ENCODE measurements at places on chromosomes 1 and 21.

DNA sequence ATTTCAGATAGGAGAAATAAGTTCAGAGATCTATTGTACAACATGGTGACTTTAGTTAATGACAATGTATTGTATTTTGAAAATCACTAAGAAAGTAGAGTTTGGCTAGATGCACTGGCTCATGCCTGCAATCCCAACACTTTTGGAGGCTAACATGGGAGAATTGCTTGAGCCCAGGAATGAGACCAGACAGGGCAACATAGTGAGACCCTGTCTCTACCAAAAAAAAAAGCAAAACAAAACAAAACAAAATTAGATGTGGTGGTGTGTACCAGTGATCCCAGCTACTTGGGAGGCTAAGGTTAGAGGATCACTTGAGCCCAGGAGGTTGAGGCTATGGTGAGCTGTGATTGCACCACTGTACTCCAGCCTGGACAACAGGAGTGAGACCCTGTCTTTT is 27.2 kb downstream of the IVNS1ABP start:
- no peaks in the 10 kb centered on the region for H3K27me3 ChIP-seq
- DNase-seq, result no peak
- peaks cover 19% of the 10 kb centered on the region for H3K4me1 ChIP-seq
- H3K4me3 ChIP-seq, result no peak overlapping the region

GRCh38 chr1:157136133-157136532 is 2.1 kb downstream of the ETV3 start:
- H3K4me1 ChIP-seq, result peaks cover 74% of the 10 kb centered on the region
- H3K27ac ChIP-seq, result peak overlapping the region; percentile 84
- peaks cover 67% of the 10 kb centered on the region for H3K36me3 ChIP-seq

- H3K4me1 ChIP-seq, result no peaks in the 10 kb centered on the region
- no peaks in the 10 kb centered on the region for H3K36me3 ChIP-seq
- no peaks in the 10 kb centered on the region for H3K27me3 ChIP-seq
Observed at GRCh38 chr1:107659961-107660360, 305.0 kb downstream of the VAV3 start.

- H3K4me3 ChIP-seq, result no peak overlapping the region
- peaks cover 6% of the 10 kb centered on the region for H3K27me3 ChIP-seq
- DNase-seq, result no peak
- H3K4me1 ChIP-seq, result peaks cover 10% of the 10 kb centered on the region
- H3K36me3 ChIP-seq, result no peaks in the 10 kb centered on the region
Observed at GRCh38 chr1:78834201-78834741, 172.3 kb downstream of the ADGRL4 start.

DNA sequence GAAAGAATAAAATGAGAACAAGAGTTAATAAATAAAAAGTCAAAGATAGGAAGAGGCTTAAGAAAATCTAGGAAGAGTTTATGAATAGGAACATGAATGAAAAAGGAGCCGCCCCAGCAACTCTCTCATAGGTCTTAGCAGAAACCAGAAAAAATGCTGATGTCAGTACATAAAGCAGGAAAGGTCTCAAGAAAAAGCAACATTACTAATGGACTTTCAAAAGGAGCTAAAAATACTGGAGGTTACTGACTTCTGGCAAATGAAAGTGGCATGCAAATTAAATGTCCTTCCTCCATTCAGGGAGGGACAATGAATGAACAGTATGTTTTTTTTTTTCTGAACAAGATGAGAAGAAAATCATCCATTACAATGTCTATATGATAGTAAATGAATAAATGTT is 387.6 kb downstream of the BRINP2 start:
- DNase-seq, result no peak
- no peak overlapping the region for H3K27ac ChIP-seq
- no peaks in the 10 kb centered on the region for H3K27me3 ChIP-seq
- no peaks in the 10 kb centered on the region for H3K4me1 ChIP-seq
- no peak overlapping the region for H3K4me3 ChIP-seq

DNA sequence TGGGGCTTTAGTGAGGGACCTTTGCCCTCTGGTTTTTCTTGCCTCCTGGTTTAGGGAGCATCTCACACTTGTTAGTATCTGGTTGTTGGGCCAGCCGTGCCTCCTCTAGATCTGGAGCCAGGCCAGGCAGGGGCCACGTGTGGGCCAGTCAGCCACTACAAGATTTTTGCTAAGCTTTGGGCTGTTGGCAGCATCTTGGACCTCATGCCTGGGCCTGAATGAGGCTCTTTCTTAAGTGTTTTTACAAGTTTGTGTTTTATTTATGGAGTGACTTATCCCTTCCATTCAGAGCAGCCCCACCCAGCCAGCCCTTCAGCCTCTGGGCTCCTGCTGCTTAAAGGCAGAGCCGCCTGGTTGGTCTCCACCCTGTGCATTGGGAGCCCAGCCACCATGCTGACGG is 1.6 kb upstream of the SH3BGRL3 start:
- peak overlapping the region; percentile 41 for H3K4me3 ChIP-seq
- H3K27ac ChIP-seq, result peak overlapping the region; percentile 97
- H3K36me3 ChIP-seq, result peaks cover 69% of the 10 kb centered on the region
- DNase-seq, result no peak
- H3K27me3 ChIP-seq, result no peaks in the 10 kb centered on the region

DNA sequence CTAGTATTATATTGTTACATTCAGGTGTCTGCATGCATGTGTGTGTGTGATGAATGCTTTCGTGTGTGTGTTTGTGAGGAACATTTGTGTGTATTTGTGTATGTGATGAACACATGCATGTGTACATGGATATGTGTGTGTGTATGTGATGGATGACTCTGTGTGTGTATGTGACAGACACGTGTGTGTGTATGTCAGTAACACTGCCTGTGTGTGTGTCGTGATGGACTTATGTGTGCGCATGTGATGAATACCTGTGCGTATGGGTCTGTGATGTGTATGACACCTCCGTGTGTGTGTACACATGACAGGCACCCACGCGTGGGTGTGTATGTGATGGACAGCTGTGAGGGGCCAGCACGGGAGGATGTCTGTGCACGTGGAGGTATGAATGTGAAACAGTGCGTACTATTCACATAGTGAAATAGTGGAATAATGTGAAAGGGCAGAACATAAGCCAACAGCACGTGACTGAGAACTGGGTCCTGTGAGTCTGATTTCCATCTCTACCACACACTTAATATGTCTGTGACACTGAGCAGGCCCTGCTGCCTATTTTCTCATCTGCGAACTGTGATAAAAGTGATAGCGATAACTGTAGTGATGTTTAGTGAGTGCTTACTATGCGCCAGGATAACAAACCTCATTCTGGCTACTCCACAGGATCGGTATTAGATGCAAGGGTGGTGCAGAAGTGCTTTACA is 41.8 kb upstream of the CSF3R start:
- H3K27me3 ChIP-seq, result no peaks in the 10 kb centered on the region
- H3K4me3 ChIP-seq, result no peak overlapping the region
- peaks cover 2% of the 10 kb centered on the region for H3K4me1 ChIP-seq
- no peak for DNase-seq

DNA sequence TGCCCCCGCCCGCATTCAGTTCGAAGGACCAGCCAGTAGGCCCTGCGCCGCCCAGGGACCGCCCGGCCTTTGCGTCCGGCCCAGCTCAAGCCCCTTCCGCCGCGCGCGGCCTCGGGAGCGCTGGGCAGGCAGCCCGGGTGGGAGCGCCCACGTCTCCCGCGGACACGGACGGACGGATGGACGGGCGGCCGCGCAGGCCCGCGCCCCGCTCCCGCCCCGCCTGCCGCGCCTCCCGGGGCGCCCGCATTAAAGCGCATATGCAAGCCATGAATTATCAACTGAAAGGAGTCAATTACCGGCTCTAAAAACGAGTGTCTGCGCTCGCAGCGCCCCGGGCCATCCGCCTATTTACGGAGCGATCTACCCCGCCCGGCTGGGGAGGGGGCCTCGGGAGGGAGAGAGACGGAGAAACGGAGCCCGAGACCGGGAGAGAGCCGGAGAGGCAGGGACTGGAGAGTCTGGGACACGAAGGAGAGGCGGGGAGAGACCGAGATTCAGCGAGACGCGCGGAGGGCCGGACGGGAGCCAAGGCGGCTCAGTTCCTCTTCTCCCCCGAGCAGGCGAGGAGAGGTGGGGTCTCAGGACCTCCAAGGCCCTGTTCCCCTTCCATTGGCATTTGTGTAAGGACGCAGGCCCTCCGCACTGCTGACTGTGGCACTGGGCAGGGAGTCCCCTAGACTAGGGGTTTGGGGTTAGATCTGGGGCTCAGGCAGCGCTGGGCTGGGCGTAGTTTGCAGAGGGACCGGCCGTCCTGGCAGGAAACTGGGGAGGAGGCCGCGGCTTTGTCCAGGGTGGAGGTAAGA is 41.3 kb upstream of the DMBX1 start:
- no peaks in the 10 kb centered on the region for H3K36me3 ChIP-seq
- H3K27me3 ChIP-seq, result peaks cover 66% of the 10 kb centered on the region
- H3K4me1 ChIP-seq, result no peaks in the 10 kb centered on the region
- no peak for DNase-seq
- no peak overlapping the region for H3K4me3 ChIP-seq

GRCh38 chr1:151703813-151704212 is 12.8 kb downstream of the CELF3 start:
- no peak overlapping the region for H3K4me3 ChIP-seq
- no peak for DNase-seq
- H3K27me3 ChIP-seq, result no peaks in the 10 kb centered on the region
- no peaks in the 10 kb centered on the region for H3K36me3 ChIP-seq

Data from activated T-helper 2 cell treated with anti-CD3 and anti-CD28 coated beads, Interferon-gamma antibody, Interleukin-2, Interleukin-4, amounts not matched to agents 10 μg/mL and 5 μg/mL and 100 μg/mL, durations not matched to agents 14 hours and 24 hours and 36 hours (primary cell).